Endothelial cell of umbilical vein (primary cell): ENCODE measurements at places on chromosomes 5 and 9. TPM values are rescaled to one million over a fixed set of nuclear protein-coding genes. Genes with fewer than 3 reads are reported as not detected.

- no peak for DNase-seq
Measured at GRCh38 chr5:5042806-5043205, 97.3 kb upstream of the ADAMTS16 start.

RFESD gene
- polyA plus RNA-seq: 0.57 and 0.88 TPM in 2 replicates

DNA sequence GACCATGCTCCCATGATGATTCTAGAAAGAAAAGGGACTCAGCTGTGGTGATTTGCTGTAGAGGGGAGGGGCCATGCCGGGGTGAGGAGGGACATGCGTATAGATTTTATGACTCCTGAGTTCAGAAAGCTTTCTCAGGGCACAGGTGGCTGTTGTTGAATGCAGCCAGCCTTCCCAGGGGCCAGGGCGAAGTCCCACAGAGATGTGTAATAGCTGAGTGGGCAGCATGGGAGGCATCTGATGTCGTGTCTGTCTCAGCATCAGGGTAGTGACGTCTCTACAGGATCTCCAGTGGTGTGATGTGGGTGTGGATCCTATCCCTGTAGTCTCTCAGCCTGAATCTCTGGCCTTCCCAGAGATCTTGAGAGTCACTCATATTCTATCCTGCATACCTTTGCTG, 7.8 kb upstream of the BOD1 start:
- DNase-seq: no peak

SNCAIP gene
- 12.0 and 13.1 TPM in 2 replicates for polyA plus RNA-seq
